CD4-positive, alpha-beta T cell treated with Interleukin-4 for 4 hours (primary cell): ENCODE measurements at places on chromosomes 16 and 17.
A peak's percentile ranks its signal among the peaks of the same experiment; 100 is the strongest.

GRCh38 chr17:17154981-17155380 is 51.2 kb downstream of the PLD6 start:
- peak; percentile 27 for DNase-seq

- DNase-seq = no peak
Measured at GRCh38 chr17:82795615-82796014, 43.8 kb downstream of the TBCD start.

- DNase-seq = no peak
Measured at GRCh38 chr16:89268987-89269735, 51.7 kb downstream of the ZNF778 start.

DNA sequence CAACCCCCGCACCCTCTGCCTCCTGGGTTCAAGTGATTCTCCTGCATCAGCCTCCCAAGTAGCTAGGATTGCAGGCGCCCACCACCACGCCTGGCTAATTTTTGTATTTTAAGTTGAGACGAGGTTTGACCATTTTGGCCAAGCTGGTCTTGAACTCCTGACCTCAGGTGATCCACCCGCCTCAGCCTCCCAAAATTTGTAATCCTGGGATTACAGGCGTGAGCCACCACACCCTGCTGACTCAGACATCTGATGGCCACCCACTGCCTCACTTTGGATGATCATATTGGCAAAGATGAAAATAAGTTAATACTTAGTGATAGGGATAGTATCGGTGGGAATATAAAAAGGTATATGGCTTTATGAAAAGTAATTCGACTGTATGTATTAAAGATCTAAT is 55.9 kb downstream of the GRB2 start:
- DNase-seq = no peak

DNA sequence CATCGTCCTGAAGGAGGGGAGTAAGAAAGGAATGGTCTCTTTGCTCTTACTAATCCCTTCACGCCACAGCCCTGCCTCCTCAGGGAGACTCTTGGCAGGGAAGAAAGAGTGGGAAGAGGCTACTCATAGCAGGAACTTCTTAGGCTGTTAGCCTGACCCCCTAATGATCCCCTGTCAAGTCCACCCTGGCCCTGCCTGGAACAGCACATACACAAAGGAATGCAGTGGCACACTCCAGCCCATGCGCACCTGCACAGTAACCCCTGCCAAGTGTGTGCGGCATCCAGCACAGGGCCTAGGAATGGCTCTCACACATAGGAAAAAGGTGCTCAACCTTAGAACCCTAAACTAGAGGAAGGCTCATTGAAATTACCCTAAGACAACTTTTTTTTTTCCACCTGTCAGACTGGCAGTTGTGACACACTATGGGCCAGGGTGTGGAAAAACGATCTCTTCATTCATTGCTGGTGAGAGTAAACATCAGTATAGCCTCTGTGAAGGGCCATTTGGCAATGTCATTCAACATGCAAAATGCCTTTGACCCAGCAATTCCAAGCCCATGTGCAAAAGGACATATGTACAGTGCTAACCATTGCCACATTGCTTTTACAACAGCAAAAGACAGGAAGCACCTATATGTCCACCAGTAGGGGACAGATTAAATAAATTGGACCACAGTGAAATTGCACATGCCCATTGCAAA is 50.1 kb downstream of the PIMREG start:
- DNase-seq = no peak

DNA sequence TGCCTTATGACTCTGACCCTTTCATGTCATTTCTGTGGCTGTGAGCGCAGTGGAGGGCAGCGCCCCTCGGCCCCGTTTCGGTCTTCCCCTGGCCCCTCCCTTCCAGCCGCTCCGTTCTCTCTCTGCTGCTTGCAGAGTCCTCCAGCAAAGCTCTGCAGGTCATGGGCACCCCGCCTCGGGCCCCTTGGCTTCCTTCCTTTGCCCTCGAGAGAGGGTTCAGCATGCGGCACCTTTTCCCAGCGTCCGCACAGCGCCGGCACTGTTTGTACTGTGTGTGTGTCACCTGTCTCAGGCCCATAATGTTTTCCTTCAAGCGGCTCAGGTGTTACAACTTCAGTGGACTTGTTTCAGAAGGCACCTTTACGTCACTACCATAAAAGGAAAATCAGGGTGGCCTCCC is 98.5 kb downstream of the RAP1GAP2 start:
- DNase-seq = no peak

DNA sequence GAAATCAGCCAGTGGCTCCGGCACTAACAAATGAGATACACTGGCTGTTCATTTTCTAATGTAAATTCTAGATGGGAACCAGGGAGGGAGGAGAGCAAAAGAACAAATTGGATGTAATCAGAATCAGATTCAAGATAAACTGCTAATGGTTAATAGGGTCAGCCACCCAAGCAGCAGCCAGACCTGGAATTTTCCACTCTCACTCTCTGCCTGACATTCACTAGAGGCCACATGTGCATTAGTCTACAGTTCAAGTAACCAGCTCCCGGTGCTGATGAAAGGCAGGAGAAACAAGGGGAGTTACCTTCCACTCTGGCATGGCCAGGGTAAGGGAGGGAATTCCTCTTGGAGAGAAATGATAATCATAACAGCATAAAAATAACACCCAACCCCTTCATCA is 597.7 kb downstream of the TOX3 start:
- DNase-seq = no peak

GRCh38 chr16:23941025-23941424 is 105.2 kb downstream of the PRKCB start:
- no peak for DNase-seq

DNA sequence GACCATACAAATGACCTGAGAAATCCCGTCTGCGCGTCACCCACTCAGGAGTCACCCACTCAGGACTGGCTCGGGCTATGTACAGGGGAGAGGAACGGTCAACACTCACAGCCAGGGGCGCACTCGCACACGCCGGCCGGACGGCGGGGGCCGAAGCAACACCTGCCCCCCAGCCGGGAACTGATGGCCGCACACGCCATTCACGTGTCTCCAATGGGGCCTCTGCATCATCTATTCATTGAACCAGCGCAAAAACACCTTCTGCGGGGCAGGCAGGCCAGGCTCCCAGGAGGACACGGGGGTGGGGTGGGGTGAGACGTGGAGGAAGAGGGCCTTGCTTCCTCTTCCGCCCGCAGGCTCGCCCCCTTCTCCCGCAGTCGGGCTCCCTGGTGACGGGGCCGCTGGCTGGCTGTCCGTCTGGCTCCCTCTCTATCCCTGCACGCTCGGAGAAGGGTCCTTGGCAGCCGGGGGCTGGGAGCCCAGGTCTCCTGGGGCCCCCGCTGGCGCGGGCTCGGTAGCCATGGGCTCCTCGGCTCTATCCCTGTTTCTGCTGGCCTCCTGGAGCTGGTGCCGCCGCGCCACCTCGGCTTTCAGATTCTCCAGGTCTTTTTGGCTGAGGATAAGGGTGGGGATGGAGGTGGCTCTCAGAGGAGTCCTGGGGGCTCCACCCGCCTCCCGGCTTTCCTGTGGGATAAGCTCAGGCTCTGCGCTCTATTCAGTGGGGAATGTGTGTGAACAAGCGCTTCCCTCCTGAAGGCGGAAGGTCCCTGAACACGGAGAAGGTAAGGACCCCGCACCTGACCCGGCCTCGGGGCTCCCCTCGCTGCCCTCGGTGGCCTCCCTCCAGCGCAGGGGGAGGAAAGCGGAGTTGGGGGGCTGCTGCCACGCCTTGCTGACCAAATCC is 21.1 kb downstream of the CLUH start:
- DNase-seq = no peak

DNA sequence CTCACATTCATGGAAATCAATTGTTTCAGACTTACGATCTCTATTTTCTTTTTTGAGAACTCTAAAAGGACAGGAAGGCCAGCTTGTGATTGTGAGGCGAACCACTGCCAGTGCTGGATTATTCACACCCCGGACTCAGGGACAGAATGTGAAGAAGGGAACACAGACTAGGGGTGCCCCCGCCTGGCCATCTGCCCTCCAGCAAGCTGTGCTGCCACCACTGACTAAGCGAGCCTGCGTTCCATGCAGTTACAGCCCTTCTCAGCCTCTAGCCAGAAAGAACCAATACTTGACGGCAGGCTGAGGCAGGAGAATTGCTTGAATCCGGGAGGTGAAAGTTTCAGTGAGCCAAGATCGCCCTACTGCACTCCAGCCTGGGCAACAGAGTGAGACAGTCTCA is 2.8 kb downstream of the HAGH start:
- DNase-seq = no peak

- no peak for DNase-seq
Measured at GRCh38 chr16:84527532-84528269, 23.2 kb upstream of the MEAK7 start.

GRCh38 chr16:30553393-30553899 is 4.7 kb downstream of the ZNF764 start:
- DNase-seq = no peak
